ENCODE measurements at places on chromosomes 11 and 22.

DNA sequence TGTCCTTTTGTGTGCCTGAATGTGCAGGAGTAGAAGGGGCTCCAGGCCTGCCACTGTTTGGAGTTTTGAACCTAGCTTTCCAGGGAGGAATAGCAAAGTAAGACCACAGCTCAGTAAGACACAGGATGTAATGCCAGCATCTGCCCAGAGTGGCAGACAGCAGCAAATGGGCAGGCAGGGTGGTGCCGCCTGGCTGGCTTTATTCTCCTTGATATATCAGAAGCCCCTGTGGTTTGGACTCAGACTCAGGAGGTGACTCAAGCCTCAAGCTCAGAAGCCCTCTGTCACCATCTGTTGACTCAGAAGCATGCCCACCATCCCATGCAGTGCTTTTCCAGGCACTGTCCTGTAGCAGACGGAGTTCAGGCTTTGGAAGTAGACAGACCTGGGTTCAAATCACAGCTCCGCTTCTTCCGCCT, 72.7 kb upstream of the TTC12 start:
- DNase-seq, result no peak

GRCh38 chr11:82631722-82632630, 101.7 kb downstream of the FAM181B start:
- no peak for DNase-seq

DNA sequence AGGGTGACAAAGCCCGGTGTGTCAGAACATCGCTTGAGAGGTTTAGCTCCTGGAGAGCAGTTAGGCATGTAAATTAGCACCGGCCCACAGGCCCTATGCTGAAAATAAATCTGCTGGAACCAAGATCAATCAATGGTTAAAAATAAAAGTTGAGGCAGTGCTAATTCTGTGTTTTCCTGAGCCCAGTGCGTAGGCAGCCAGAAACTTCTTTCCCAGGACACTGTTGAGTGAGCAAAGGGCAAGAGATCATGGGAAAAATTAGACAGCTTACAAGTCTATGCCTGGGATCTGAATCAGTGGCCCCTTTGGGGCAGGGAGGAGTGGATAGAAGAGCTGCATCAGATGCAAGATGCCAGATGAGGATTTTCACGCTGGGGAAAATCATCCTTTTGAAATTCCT, 539.2 kb downstream of the BUD13 start:
- DNase-seq, result no peak

DNA sequence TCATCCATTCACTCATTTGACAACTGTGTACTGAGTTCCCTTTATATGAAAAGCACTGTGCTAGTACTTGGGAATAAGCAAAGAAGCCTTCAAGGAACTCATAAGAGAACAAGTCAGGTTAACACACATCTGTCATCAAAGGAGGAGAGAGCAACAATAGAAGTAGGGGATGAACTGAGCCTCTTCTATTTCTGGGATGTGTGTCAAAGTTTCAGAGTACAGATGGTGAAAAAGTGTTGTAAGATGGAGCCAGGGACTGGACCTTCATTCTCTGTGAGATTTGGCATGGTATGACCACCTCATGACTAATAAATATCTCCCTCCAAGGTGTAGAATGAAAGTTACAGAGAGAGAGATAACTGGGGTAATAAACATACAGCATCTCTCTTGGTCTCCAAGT, 349.8 kb upstream of the PLET1 start:
- no peak for DNase-seq

DNA sequence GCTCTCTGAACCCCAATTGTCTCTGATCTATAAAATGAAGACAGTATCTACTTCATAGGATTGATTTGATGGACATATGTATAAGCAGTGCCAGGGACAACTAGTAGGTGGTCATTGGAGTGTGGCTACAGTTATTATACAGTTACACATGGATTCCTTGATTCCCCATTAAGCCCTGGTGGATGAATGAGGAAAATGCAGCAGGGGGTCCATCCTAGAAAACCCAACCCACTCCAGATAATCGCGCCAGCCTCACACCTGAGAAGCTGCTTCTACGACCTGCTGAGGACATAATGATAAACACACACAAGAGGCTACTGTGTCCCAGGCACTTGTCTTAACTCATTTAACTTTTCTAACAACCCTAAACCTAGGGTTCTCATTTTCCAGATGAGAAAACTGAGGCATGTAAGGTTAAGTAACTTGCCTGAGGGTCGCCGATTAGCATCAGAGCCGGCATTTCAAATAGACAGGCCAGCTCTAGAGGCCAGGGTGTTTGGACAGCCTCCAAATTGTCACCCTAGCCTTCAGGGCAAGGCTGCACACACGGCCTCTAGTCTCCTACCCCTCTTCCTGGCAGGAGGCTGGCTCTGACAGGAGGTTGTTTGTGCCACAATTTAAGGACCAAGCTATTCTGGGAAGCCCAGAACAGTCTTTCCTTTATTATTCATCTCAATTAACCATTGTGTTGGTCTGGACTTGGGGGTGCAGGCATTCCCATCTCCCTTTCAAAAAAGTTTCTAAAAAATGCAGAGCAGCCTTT, 3.8 kb upstream of the C11orf91 start:
- no peak for DNase-seq

All from psoas muscle (tissue), 8 donors.